Stimulated activated CD4-positive, alpha-beta T cell treated with anti-CD3 and anti-CD28 coated beads, TNF-alpha, amount 100 ng/mL, for 1 hour (primary cell): ENCODE measurements at places on chromosomes 4 and X.

DNA sequence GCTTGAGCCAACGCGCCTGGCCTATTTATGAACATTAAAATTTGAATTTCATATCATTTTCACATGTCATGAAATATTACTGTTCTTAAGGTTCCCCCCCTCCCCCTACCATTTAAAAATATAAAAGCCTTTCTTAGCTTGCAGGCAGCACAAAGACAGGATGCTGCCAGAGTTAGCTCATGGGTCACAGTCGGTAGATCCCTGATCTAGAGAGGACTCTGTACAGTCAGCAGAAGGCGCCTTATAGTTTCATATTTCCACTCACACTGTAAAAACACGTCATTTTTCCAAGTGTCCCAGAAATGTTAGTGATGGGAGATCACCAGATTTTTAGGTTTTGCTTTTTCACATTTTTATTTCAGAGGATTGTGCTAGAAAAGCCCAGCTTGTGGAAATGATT lies 12.2 kb downstream of the NOCT start:
- DNase-seq = no peak

DNA sequence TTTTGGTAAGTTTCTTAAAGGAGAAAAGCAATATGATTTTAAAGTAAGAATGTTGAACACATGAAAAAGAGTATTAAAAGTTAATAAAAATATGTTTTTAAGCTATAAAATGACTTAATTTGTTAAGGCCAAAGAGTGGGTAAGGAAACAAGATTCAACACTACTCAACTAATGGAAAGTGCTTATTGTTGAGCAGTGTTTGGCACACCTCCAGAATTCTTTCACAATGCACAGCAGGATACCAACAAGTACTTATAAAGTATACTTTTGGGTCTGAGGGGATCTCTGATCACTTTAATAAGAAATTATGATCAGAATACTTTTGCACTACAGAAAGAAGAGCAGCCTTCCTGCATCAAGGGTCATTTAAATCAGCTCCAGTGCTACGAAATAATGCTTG lies 5.9 kb downstream of the LAMP2 start:
- DNase-seq = no peak

GRCh38 chrX:19072372-19072771 lies 49.9 kb downstream of the ADGRG2 start:
- DNase-seq = no peak

DNA sequence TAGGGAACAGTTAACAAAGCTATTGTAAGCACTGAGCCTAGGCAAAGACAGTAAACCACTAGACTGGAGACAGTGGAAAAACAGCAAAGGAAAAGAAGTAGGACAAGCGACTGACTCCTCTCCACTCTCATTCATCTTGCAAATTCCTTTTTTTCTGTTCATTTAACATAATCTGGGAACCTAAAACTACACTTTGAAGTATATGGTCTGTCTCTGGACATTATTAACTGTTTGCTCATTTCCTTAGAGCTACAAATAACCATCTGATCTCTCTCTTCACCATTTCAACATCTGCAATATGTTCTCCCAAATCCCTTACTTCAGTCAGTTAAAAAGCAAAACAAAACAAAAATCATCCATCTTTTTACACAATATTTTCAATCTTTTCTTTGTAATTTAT lies 642 bp downstream of the HMGN5 start:
- DNase-seq = no peak

DNA sequence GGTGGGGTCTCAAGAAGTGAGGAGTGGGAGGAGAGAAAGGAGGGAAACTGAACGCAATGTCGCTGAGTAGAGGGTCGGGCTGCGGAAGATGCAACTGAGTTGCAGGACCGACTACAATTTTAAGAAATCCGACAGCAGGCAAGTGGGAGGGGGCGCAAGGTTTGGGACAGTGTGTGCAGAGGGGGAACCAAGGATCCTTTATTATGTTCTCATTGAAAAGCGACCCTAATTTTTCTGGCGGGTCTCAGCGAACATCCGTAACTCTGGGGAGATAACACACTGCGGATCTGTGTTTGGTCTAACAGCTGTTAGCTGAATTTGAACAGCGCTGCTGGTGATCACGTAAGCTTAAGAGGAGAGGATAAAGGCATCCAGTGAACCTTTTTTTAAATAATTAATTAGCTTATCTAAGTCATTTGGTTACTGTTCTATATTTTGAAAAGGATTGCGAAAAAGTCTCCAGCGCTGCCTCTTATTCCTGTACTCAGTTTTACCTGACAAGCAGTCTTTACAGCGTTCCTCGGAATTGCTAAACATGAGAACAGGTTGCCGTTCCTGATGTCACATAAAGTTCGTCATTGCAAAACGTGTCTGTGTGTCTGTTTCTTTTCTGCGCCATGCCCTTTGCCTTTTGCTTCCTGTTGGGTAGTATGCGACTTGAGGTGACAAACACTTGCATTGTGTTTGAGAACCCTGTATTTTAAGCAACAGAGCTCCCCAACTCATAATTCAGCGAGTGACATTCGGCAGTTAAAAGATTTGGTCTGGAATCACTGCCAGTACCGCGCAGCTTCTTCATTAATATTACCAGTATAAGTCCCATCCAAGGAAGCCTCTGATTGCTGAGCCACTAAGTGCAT lies 1.3 kb downstream of the HTR2C start:
- no peak for DNase-seq

- DNase-seq = no peak
Observed at GRCh38 chr4:8916351-8916885, 44.8 kb upstream of the HMX1 start.

GRCh38 chr4:175341203-175341755 lies 423.1 kb downstream of the ADAM29 start:
- no peak for DNase-seq

DNA sequence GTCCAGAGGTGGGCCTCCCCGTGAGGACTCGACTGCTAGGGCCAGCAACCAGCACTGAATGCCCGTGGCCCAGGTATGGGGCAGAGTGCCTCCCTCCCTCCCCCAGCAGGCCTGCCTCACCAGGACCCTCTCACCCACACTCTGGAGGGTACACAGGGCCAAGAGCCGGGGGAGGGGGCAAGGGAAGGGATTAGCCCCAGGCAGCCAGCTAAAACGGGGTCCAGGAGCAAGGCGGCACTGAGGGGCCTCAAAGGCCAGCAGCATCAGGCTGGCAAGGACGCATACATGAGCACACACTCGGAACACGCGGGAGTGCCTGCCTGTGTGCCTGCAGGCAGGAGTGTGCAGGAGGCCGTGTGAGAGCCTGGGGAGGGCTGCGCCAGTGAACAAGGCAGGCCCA lies 18.3 kb upstream of the DUSP9 start:
- no peak for DNase-seq

- DNase-seq = no peak
Observed at GRCh38 chr4:114209584-114209983, 230.1 kb upstream of the ARSJ start.

- DNase-seq = no peak
Observed at GRCh38 chr4:98794565-98795205, 134.2 kb downstream of the EIF4E start.

DNA sequence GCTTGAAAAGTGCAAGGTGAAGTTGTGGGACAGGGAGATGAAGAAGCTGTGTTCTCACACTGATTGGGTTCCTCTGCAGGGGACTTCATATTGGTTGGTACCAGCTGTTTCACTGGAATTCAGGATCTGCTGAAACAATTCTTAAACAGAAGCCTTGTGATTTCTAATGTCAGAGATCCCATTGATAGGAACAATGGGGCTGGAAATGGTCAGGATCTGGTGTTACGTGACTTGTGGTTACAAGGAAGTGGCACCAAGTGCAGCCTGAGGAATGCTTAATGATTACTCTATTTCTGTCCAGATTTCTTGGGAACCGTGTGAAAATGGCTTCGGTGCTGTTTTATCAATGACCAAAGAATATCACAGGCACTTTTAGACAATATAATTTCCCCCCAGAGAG lies 68.1 kb downstream of the MOSPD2 start:
- DNase-seq = no peak

GRCh38 chrX:17617806-17618205 lies 119.5 kb upstream of the SCML1 start:
- DNase-seq = no peak

DNA sequence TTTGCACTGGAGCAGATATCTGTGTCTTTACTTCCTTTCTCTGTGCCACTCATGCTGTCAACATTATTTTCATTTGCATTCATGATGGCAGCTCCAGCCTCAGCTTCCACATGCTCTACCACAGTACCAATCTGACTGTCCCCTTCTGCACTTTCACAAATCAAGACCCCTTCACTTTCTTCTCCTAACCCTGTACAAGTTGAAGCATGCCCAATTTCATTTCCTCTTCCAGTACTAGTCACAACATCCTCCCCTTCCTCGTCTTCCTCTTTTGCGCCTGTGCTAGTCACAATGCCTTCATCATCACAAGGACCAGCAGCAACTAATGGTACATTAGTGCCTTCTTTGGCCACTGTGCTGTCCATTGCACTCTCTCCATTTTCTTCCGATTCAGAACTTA lies 26.5 kb downstream of the BOD1L1 start:
- DNase-seq = no peak

- DNase-seq = no peak
Observed at GRCh38 chrX:154411981-154412340, 622 bp downstream of the TAFAZZIN start.

GRCh38 chr4:107299646-107300045 lies 263.5 kb upstream of the DKK2 start:
- DNase-seq = no peak

- no peak for DNase-seq
Observed at GRCh38 chr4:5799406-5799805, 88.4 kb downstream of the EVC start.

DNA sequence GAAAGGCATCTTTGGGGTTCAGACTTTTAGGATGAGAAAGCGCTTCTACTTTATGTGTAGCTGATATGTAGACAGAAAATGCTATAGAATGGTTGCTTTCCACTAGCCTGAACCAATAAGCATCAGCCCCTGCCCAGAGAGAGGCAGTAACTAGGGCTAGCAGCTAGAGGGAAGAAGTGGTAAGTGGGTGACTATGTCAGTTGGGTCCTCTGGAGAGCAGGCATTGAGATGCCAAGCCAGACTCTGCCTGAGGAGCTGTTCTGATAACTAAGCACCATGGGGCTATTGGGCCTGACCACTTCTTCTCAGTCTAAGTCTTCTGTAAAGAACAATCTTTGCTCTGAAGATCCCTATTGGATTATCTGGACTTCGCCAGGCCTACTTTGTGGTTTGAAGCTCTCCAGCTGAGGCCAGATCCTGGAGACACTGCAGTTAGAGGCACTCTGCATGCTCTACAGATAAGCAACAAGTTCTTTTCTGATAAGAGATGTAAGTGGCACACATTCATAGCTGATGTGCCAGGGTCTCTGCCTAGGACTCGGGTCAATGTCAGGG lies 146.1 kb downstream of the RBM46 start:
- DNase-seq = no peak

- no peak for DNase-seq
Observed at GRCh38 chrX:96551322-96551872, 133.2 kb upstream of the DIAPH2 start.

DNA sequence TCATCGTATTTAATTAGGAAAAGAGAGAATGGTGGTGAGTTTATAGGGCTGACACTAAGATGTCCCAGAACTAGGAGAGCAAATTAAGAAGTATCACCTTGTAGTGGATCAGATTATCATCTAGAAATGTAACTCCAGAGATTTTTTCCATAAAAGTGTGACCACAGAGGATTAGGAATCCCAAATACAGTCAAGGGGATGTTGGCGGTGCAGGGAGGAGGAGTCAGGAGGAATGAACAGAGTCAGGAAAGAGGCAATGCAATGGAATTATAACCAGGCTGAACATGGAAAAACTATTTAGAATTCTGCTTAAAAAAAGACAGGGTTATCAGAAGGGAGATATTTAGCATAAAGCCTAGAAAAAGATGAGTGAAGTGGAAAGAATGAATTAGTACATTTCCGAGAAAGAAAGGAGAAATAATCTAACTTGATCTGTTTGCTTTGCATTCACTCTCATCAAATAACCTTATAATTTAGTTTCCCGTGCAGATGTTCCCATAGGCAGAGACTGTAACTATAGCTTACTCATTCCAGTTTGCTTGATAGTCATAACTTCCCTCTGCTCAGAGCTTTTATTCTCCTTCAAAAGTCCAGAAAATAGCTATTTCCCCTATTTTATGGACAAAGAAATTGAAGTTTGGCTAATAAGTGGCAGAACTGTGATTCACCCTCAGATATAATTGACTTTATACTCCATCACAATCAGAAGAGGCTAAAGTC lies 56.4 kb downstream of the SCFD2 start:
- no peak for DNase-seq

DNA sequence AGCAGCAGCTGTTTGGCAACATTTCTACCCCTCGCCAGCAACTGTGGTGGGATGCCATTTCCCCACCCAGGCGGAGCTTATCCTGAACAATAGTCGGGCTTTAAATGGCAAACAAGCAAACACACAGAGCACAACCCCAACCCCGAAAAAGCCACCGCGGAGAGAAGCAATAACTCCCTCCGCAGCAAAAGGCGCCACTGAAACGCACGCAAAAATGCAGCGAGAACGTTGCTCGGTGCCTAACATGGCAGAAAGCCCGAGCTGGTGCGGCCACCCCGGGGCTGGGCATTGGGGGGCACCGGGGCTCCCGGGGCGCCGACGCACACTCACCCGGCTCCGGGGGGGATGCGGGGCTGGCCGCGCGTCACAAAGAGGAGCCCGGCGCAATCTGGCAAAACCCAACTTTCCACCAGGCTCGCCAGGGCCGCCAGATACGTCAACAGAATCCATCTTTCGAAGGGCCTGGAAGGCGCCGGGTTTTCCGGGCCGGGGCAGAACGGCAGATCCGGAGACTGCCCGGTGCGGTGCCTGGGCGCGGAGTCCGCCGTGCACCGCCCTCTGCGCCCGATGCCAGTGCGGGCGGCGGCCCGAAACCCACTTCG lies 818 bp downstream of the RAI2 start:
- no peak for DNase-seq

DNA sequence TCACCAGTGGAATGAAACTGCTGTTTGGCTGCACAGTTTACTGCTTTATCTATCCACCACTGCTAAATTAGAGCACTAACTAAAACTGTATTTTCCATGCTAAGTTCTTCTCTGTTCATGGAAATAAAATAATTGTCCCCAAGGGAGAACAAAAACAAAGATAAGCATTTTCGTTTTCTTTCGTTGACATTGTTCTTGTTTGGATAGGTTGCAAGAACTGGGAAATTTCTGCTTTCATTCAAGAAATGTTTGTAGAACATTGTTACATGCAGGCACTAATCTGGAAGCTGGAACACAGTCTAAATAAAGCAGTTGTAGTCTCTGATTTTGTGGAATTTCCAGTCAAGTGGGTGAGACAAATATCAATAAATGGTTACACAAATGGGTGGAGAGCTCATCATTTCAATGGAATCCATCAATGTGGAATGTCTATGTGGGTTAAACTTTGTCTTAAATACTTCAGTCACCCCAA lies 5.8 kb upstream of the CXCL8 start:
- no peak for DNase-seq

- DNase-seq = no peak
Observed at GRCh38 chr4:142581881-142582280, 264.2 kb downstream of the INPP4B start.

- DNase-seq = no peak
Observed at GRCh38 chr4:13302876-13303275, 181.3 kb downstream of the RAB28 start.

GRCh38 chrX:114970806-114971205 lies 46.6 kb downstream of the IL13RA2 start:
- no peak for DNase-seq
